ENCODE measurements at places on chromosomes 12 and 14.

DNA sequence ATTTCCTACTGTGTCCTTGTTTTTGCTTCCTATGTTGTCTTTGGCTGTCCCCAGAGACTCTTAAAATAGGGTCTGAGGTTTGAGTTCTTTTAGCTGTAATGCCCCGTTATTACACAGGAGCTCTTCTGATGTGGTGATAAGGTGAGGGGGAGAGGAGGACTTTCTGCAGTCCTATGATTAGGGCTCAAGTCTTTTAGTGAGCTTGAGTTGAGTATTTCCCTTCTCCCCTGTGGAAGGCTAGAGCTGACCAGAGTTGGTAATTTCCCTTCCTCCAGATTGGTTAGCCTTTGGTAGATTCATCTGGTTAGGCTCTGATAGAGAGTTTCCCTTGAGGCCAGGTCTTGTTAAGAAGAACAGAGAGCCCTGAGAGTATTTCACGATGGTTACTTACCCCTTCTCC is 4.3 kb upstream of the HIF1A start:
- DNase-seq, result no peak

GRCh38 chr14:75088566-75089373 is 19.3 kb downstream of the ZC2HC1C start:
- DNase-seq, result no peak

DNA sequence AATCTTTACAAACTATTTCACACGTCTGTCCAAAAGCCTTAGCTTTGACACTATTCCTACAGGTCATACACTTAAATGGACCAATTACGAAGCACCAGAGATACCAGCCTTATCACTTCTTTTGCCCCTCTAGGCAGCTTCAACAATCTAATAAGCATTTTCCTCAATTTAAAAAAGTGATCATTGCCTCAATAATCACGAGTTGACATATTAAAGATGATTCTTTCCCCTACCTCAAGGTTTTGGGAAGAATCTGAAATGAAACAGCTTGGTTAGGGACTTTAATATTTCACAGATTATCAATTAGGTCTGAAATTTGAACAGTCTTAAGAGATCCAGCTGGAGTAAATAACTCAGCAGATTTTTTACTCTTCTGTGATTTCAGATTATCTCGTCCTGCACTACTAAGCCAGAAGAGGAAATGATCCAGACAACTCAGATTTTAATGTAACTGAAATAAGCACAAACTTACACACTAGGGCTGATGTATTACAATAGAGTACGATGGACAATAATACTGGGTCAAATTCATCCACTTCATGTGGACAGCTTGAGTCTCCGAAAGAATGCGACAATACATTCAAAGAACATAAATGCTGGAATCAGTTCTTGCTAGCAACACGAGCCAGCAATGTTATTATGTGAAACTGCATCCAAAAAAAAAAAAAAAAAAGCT is 15.9 kb downstream of the UBE2N start:
- no peak for DNase-seq

DNA sequence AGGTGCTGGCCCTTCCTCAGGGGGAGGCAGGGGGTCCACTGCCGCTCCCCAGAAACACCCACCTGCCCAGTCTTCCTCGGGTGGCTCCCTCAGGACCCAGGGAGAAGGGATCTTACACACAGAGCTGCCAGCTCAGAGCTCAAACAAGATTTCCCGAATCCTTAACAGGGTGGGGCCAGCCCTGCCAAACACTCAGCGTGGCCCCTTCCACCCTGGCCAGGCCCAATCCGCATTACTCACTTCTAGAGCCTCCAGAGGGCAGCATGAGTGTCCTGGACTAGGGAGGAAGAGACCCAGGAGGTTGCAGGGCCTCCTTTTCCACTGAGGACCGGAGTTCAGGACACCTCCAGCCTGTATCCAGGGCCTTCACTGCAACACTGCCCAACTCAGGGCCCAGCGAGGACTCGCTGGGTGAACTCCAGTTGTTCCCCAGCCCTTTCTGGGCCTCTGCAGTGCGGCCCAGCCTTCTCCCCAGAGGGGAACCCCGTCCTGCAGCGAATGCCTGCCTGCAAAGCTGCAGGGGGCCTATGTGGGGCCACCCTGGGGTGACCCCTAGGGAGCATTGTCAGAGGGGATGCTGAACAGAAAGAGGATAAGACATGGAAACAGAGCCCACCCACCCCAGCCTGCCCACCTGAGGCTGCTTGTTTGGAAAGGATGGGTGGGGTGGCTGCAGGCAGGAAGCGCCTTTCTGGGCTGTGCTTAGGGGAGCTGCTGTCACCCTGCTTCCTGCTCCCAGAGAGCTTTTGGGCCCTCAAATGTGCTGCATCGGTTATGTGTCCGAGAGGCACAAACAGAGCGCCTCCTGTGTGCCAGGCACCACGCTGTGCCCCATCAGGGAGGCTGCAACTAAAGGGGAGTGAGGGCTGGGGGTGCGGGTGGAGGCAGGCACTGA is 43.8 kb downstream of the CCNK start:
- no peak for DNase-seq

- no peak for DNase-seq
Measured at GRCh38 chr14:65184032-65184764, 81.9 kb upstream of the MAX start.
